ENCODE measurements at places on chromosomes 1 and 21.

DNA sequence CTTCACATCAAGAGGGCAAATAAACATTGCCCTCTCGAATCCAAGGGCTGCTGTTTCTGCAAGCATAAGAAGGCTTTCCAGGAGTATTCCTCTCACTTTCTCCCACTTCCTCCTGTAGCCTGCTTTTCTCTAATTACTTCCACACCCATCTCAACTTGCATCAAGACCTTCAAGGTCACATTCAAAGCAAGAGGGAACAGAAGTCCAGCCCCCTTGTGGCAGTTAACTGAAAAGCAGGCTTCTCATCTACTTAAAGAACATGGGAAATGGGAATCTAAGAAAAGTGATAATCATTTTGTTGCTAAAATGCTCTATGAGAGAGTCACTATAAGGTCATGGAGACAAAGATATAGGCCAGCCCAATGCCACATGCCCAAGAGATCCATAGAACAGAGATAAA, 874.4 kb downstream of the KCNT2 start:
- DNase-seq = no peak

GRCh38 chr1:59947047-59947938, 20.7 kb upstream of the CYP2J2 start:
- DNase-seq = peak; percentile 20

DNA sequence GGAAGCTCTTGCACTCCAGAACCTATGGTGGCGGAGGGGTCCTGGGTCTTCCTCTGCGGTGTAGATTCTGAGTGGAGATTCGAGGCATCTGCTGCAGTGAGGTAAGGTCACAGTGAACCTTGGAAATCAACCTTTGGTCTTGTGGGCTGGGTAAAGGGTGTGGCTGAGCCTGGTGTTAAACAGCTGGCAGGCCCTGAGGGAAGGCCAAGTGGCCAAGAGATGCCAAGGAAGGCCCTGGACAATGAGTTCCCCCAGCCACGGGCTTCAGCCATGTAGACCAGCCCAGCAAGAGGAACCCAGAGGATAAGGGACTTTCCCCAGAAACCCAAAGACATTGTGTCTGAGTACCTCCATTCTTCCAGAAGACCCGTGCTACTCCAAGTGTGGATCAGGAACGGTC, 137.2 kb upstream of the ETS2 start:
- no peak for DNase-seq

- DNase-seq = no peak
These were observed 11.1 kb downstream of the ATP1B1 start for GRCh38 chr1:169117599-169117998.

DNA sequence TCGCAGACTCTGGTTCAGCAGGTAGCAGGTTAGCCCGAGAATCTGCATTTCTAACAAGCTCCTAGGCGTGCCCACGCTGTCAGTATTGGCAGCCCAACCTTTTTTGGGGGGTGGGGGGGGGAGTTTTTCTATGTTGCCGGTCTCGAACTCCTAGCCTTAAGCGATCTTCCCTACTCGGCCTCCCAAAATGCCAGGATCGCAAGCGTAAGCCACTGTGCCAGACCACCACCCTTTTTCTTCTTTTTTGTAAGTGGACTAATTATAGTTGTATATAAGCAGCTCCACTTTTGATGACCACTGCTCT, 480 bp upstream of the MIS18A start:
- no peak for DNase-seq
